ENCODE measurements at places on chromosomes 2 and 18.

DNA sequence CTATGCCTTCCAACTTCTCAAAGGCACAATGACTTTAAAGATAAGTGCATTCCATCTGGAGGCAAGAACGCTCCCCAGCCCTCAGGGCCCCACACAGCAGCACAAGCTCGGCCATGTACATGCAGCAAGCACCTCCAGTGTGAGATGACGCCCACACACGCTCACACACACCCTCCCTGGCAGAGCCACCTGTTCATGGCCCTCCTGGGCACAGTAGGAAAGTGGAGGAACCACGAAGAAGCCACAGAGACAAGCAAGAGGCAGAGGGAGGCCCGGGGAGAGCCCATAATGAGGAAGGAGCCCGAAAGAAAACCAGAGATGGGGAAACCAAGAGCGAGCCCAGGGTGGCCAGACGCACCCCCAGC, 21.7 kb downstream of the BIN1 start:
- no peak for DNase-seq

- DNase-seq, result no peak
Observed at GRCh38 chr2:191108331-191108730, 42.5 kb downstream of the STAT4 start.

DNA sequence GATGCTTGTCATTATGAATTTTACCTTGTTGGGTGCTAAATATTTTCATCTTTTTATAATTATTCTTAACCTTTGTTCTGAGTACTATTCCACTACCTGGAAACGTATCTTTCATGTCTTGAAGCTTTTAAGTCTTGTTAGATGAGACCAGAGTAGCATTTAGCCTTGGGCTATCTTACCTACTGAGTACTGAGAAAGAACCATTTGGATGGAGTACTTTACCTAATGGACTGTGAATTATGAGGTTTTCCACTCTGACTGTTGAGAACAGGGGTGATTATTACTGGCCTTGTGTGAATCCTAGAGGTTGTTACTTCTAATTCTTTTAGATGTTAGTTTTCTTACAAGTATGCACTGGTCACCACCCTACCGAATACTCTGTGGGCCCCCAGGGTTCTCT, 63.5 kb downstream of the CCDC102B start:
- DNase-seq, result no peak

DNA sequence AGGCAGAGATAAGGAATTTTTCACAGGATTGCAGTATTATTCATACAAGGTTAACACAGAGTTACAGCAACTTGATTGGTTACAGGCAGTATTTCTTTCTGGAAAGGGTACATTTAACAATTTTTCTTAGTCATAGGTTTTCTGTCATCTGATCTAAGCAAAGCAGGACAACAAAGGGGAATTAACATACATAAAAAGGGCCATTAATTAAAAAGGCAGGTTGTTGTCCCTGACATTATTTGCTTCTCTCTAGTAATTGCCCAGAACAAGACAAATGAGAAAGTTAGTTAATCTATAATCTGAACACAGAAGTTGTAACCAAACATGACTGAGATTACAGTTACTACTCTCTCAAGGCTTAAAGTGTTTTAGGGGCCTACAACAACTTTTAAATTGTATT, 291.4 kb upstream of the LRRTM4 start:
- no peak for DNase-seq

DNA sequence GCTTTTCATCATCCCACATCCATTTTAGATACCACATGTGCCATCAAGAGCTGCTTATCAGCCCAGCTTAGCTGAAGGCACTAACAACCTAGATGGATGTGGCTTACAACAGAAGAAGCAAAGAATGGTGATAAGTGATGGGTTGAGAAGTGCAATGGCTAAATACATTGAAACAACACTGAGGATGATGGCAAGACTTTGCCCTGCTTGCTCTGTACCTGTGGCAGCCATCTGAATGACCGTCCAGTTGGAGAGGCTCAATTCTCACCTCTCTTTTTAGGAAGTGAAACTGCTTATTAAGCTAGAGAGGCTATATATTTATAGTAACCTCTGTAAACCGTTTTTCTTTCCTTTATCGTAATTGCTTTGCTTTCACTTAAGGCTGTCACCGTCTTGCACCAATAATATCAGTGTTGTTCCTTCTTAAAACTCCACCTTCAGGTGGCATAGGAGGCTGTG, 5.7 kb downstream of the GPATCH11 start:
- DNase-seq, result no peak

DNA sequence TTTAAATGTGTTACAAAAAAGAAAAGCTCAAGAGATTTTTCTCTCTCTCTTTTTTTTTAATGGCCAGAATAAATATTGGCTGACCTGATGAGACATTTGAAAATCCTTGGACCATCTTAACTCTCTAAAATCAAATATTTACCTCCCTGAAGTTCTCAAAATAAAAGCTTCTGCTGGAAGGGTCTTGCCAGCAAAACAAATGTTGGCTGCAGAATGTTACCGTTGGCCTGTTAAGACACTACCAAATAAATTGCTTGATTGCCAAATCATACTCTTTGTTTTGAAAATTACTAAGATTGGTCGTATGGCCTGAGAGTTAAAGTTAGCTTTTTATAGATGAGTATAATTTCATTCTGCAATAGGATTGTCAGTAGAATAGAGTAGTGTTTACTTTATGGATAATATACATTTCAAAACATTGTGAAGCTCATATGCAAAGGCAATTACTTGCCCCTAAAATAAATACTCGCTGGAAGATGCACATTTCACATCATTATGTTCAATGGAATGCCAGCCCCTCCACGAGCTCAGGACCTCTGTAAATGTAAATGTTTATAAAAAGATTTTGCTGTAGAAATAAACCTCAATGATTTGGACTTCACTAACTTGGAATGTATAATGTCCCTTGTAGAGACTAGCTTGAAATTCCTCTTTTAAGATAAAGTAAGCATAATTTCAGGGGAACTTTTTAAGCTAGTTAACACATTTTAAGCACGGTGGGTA, 193.4 kb downstream of the SOX11 start:
- no peak for DNase-seq

DNA sequence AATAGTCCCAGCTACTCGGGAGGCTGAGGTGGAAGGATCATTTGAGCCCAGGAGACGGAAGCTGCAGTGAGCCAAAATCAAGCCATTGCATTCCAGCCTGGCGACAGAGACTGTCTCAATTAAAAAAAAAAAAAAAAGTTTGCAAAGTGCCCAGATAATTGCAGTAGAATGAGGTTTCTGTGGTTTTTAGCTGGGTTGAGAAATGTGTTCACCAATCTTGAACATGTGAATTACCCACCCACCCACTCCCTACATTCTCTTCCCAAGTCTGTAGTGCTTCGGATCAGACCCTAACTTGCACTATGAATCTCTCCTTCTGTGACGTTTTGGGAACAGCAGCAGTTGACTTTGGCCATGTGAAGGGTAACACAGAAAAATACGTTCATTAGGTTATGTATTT, 247.3 kb downstream of the PTGR3 start:
- no peak for DNase-seq

DNA sequence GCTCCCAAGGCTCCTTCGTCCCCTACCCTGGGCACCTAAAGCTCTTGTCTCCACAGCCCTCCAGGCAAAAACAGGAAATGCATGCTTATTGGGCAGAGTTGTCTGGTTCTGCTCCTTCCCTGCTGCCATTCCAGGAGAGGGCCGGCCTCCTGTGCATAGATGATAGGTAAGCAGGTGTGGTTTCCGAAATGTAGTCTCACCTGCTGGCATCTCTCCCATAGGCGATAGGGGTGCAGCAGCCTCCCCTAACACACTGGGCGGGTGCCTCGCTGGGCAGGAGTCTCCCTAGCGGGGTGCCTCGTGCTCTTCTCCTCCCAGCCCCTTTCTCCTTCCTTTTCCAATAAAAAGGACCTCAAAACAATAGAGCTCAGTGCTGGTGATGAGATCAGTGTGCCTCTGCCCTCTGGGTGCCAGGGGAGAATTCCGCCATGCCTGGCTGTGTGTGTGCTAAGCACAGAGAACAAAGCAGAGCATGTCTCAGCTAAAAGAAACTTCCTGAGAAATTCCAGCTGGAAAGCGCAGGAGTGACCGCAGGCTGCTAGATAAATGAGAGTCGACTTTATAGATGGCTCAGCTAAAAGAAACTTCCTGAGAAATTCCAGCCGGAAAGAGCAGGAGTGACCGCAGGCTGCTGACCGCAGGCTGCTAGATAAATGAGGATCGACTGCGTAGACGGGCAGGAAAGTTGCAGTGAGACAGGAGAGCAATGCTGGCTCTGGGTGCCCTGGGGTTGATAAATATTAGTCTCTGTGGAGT, 11.3 kb upstream of the PXDN start:
- no peak for DNase-seq

DNA sequence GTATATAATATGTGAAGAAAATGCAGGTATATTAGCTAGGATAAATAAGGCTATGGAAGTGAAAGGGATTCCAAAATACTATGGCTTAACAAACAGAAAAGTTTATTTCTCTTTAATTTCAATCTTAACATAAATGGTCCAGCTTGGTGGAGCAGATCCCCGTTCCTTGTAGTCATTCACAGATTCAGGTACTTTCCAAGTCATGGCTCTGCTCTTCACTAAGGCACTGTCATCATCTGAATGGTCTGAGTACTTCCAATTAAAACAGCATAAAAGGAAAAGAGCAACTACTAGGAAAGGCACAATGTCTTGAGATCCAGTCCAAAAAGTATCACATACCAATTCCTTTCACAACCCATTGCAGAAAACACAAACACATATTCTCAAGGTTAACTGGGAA, 63.4 kb downstream of the OLA1 start:
- no peak for DNase-seq

GRCh38 chr2:173159791-173160463, 84.3 kb downstream of the MAP3K20 start:
- DNase-seq, result no peak

DNA sequence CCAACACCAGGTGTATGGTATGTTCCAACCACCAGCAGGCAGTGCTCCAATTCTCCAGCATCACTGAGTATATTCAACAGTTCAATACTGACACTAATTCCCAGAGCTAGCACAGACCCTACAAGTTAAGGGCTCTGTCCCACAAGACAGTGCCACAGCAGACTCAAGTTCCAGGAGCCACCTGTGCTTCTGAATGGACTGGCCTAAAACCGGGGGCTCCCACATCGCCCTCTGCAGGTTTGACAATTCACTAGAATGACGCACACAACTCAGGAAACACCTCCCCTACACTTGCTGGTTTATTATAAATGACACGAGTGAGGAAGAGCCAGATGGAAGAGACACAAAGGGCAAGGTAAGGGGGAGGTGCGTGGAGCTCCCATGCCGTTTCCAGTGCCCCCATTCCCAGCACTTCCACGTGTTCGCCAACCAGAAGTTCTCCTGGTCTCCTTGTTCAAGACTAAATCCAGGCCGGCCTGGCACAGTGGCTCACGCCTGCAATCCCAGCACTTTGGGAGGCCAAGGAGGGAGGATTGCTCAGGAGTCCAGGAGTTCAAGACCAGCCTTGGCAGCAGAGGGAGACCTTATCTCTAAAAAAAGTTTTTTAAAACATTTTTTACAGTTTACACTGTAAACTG, 12.2 kb upstream of the ATP6V1B1 start:
- no peak for DNase-seq

DNA sequence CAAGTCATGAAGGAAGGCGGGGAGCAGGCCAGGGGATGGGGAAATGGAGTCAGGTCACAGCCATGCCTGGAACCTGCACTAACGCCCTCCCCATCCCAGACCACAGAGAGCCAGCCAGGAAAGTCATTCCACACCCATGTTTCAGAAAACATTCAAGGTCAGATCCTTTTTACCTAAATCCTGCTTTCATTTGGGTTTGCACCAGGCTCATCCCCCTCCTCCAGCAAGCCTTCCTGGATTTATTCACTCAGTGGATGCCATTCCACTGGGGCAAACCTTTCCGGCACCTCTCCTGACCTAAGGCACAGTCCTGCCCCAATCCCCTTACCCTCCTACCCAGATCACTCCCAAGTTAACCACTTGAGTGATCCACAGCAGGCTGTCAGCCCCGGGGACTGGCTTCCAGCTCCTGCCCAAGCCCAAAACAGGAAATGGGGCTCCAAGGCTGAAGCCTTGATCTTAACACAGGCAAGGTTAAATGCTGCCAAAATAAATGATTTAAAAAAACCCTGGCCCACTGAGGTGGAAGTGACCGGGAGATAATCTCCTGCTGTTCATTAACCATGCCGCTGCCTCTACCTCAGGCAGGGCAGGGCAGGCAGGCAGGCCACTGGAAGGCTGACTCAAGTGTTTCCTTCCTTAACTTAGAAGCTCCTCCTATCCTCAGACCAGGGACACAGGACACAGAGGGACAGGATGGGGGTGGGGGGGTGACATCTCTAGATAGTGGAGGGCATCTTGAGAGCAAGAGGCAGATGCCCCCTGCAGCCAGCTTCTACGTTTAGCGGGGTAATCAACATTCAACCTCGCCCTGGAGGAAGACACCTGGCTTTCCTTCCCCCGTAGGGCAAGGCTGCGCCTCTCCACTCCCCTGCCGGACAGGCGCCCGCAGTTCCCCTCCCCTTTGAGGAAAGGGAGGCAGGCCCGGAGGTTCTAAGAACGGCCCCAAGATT, 1.4 kb downstream of the RAB11FIP5 start:
- no peak for DNase-seq

DNA sequence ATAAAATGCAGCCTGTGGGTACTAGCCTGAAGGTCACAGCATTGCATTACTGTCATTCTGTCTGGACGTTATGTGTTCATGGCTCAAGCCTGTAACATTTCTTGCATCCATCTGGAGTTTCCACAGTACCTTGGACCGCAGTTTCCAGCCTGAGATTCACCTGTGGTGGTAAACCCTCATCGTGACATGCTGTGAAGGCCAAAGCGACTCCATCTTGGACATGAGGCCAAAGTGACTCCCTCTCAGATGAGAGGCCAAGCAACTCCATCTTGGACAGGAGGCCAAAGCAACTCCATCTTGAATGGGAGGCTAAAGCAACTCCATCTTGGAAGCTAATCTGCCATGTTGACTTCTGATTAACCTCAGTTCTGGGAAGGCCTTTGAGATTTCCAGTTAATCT, 257.7 kb upstream of the MYT1L start:
- no peak for DNase-seq

- DNase-seq, result no peak
Observed at GRCh38 chr2:33709951-33710350, 110.9 kb upstream of the FAM98A start.

DNA sequence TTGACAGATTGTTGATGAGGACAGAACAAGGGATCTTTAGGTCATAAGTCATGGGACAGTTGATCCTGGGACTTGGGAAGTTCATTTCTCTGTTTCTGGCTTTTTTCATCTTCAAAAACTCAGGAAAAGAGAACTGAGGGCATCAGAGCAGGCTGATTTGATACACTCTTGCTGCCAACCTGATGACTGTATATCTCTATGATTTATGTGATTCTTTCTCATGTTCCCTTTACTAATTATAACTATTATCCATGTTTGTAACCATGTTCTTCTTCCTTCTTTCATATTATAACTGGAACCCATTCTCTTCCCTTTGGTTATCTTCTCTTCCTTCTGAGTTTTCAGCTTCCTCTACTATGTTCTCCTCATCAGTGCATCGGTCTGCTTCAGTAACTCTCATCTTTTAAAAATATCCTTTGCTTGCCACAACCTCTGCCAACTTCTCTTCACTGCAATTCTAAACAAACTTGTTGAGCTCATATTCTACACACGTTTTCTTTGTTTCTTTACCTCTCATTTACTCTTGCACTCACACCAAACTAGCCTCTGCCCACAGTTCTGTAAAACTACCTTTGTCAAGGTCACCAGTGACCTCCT, 13.5 kb downstream of the RASGRP3 start:
- DNase-seq, result no peak

All from stimulated activated CD4-positive, alpha-beta T cell treated with anti-CD3 and anti-CD28 coated beads, Interleukin-12 subunit alpha, Interleukin-12 subunit beta, amount 100 ng/mL, for 4 hours (primary cell).